Renal cortex interstitium (tissue), 15 donors: ENCODE measurements at places on chromosomes 3 and 15. TPM values are rescaled to one million over a fixed set of nuclear protein-coding genes. Genes with fewer than 3 reads are reported as not detected.

GRCh38 chr3:197468866-197469382 is 86.8 kb downstream of the BDH1 start:
- DNase-seq, result no peak

The FBXL2 gene
- 24.6 TPM for polyA plus RNA-seq

DNA sequence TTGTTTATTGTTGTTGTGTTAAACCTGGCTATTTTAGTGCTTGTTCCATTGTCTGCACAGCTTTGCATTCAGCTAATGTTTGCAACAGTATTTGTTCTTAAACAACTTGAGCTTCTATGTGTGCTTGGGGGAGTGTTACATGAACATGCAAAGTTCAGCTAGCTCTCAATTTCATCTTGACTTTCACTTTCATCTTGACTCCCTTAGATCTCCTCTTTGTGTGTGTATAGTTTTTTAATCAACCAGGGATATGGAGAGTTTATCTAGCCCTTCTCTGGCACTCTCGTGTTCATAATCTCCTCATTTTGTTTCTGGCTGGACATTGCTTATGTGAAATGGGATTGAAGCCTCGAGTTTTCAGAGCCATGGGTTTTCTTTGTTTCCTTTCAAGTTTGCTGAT is 212.4 kb upstream of the ZBTB20 start:
- no peak for DNase-seq

The ALCAM gene
- polyA plus RNA-seq, result 151 TPM

The FAM43A gene
- polyA plus RNA-seq, result 8.9 TPM

- no peak for DNase-seq
Measured at GRCh38 chr3:43838009-43838758, 147.4 kb downstream of the ABHD5 start.

The NT5DC2 gene
- polyA plus RNA-seq, result 142 TPM

The ARL14 gene
- not detected for polyA plus RNA-seq

The FILIP1L gene
- polyA plus RNA-seq, result 19.5 TPM

The EMC7 gene
- 80.4 TPM for polyA plus RNA-seq

The MYZAP gene
- polyA plus RNA-seq, result 3.0 TPM

- no peak for DNase-seq
Measured at GRCh38 chr3:171457607-171458061, 2.6 kb downstream of the TNIK start.

DNA sequence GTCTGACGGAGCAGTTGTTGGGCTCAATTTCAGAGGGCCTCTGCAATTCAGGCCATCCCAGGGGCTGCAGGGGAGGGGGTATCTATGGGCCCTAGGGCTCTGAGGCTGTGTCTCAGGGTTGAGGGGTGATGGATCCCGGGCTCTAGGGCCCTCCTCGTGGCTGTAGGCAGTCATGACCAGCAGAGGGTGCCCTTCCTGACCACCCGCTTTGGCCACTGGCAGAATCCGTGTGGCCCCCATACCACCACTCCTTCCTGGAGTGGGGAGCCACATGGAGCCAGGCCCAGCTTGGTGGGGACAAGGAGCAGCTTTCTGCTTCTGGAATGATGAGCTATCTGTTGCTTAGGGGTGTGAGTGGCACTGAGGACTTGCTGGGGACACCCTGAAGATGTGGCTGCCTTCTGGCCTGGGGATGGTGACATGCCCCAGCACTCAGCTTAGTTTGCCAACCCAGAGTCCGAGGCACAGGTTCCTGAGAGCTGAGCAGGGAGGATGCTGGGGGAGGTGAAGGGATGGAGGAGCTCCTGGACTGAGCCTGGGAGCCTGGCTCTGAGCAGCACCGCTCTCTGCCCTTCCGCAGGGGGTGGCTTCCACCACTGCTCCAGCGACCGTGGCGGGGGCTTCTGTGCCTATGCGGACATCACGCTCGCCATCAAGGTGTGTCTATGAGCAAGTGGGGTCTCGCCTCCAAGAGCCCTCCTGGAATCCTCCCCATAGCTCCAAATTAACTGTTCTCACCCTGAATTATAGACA is 20.2 kb downstream of the HDAC11 start:
- no peak for DNase-seq

DNA sequence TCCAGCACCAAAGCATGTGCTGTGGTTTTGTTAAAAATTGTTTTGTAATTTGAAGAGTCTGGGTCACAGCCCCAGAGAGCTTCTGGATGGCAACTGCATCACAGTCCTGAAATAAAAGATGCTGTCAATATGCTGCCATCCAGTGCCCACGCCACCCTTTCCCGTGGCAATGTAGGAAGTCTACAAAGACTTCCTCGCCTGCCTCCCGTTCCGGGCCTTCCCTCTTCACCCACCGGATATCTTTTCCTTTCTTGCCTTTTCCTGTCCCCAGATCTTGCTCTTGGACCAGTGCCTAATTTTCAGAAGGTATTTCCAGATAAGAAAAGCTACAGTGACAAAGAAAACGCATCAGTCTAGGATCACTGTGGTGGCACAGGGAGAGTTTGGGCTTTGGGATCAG is 85.3 kb upstream of the RNU6-1 start:
- DNase-seq, result no peak

DNA sequence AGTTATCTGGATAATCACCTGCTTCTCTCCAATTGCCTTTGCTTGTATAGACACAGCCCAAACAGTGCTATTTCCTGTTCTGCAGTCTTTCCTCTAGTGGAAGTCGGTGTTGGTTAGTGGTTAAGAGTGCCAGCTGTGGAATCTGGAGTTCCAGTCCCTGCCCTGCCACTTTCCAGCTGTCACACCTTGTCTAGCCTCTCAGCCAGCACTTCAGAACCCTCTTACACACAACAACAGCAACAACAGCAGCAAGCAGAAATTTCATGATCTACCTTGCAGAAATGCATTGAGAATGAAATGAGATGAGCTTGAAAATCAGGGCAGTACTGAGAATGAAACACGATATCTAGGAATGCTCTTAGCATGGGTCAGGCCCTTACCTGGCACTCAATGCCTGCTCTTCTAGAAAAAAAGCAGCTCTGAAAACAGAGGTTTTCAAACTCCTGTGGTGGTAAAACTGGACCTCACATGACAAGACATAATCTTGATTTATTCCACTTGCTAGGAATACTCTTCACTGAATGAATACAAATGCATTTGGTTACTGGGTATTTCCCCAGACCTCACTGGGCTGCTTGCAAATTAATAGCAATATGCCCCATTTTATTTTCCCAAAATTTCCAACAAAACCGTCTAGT is 3.3 kb upstream of the WNT5A start:
- no peak for DNase-seq

The GALNT15 gene
- polyA plus RNA-seq, result 2.7 TPM

DNA sequence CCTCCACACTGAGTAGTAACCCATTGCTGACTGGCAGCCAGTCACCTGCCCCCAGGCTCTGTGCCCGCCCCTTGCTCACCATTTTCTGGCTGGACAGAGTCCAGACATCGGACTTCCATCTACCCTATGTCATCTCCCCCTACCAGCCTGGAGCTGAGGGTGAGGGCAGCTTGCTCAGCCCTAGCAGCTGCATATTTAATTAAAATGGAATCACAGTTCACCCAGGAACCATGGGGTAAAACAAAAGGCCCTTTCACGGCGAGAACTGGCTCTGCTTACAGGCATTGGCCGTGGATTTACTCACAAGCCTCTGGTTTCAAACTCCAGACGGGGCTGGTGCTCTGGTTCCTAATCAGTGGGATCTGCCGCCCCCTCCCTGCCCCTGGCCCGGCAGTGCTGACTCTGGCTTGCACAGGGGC is 94.9 kb upstream of the ATP2B2 start:
- DNase-seq, result no peak

The CHRM5 gene
- 0.10 TPM for polyA plus RNA-seq

- DNase-seq, result no peak
Measured at GRCh38 chr3:140896997-140897396, 44.6 kb upstream of the SLC25A36 start.

GRCh38 chr3:125670945-125671344 is 75.6 kb upstream of the OSBPL11 start:
- DNase-seq, result no peak

GRCh38 chr3:110070161-110070916 is 733.0 kb upstream of the DPPA4 start:
- DNase-seq, result no peak

- DNase-seq, result no peak
Measured at GRCh38 chr3:17847156-17847555, 104.7 kb upstream of the TBC1D5 start.

GRCh38 chr3:28376424-28376823 is 27.8 kb upstream of the AZI2 start:
- DNase-seq, result no peak

DNA sequence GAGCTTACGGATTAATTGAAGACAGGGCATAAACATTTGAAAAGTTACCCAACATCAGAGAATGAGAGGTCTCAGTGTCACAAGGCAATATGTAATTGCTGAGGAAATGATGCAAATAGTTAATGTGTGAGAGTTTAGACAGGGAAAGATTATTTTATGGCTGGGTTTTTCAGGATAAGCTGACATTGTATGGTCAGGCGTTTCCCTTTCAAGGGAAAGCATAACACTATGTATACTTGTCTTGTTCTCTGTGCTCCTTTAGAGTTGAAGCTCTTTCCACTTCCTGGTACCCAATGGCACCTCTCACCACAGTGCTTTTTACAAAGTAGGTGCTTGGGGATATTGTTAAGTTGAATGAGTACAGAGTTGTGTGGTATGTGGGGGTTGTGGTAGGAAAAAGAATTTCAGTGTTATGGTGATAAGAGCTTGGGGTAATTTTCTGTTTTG is 19.9 kb downstream of the IQGAP1 start:
- DNase-seq, result no peak

GRCh38 chr3:130851277-130851676 is 42.6 kb upstream of the ATP2C1 start:
- no peak for DNase-seq

DNA sequence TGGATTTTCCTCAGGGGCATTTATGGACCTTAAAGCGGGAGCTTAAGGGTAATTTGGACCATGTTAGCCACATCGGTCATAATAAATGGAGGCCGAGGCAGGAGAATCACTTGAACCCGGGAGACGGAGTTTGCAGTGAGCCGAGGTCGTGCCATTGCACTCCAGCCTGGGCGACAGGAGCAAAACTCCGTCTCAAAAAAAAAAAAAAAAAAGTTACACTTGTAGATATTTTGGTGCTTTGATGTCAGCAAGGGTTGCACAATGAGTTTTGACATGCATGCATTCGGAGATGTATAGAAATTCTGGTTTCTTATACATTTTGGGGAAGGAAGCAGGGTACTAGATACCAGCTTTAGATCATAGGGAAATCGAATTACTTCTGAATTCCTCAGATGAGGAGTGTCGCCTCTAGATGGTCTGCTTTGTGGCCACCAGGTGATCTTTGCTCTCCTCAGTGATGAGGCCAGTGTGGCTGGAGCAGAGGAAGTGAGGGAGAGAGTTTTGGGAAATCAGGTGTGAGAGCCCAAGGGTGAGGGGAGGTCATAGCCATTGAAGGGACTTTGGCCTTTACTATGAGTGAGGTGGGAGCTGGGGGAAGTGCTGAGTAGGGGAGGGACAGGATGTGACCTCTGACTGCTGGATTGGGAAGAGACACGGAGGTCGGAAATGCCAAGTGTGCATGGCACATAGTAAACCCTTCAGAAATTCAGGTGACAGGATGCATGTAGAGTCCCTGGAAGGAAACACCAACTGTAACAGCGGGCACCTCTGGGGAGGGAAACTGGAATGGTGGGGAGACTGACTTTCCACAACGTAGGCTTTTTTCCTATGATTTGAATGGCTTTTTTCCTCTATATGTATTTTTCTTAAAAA is 8.4 kb upstream of the RBSN start:
- DNase-seq, result no peak

GRCh38 chr3:64861684-64862083 is 173.9 kb upstream of the ADAMTS9 start:
- DNase-seq, result no peak

The SQOR gene
- polyA plus RNA-seq, result 23.0 TPM

GRCh38 chr3:42266085-42266484 is at the start of gene CCK:
Gene CCK, minus strand, starts transcription at chr3:42266185. Its CDS starts 2,555 bp downstream, at chr3:42263630.
- no peak for DNase-seq

DNA sequence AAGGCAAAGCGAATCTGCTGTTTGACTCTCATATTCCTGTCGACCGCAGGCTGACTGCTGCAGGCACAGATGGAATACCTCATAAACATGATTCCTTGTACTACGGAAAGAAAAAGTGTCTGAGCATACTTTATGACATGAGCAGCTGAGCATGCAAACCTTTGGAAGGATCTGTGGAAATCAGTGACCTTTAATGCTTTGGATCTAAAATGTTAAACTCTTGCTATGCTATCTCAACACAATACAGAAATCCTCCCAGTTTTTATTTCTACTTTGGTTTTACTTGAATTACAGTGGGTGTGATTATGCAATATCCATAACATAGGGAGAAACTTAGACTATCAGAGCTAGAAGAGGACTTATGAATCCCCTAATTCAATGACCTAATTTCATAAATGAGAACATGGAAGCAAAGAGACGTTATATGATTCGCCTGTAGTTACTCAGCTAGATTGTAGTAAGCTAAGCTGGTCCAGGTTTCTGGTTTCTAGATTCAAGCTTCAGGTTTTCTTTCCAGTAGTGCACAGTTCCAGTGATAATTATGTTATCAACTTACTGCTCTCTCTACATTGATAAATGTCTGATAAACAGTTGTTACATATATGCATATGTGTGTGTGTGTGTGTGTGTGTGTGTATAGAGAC is 127.6 kb upstream of the GBE1 start:
- no peak for DNase-seq

DNA sequence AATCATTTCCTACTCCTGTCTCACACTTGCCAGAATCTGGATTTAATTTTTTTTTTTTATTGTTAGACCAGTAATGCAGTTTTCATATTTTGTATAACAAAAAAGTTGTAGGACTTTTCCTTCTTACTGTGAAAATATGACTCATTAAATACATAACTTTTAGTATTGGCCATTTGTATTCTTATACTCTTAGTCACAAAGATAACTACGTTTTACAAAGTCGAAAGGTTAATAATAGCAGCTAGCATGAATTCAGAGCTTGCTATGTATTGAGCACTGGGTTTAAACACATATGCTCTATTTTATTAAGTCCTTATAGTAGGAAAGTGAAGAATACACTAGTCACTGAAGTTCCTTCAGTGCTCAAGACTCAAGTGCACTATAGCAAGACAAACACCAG is 43.1 kb downstream of the LRRN1 start:
- DNase-seq, result no peak

The DHX36 gene
- 95.9 TPM for polyA plus RNA-seq

GRCh38 chr3:55660642-55661041 is 173.5 kb upstream of the WNT5A start:
- DNase-seq, result no peak

The CCR1 gene
- 2.5 TPM for polyA plus RNA-seq

GRCh38 chr3:39639344-39640236 is 169.8 kb upstream of the MYRIP start:
- no peak for DNase-seq

DNA sequence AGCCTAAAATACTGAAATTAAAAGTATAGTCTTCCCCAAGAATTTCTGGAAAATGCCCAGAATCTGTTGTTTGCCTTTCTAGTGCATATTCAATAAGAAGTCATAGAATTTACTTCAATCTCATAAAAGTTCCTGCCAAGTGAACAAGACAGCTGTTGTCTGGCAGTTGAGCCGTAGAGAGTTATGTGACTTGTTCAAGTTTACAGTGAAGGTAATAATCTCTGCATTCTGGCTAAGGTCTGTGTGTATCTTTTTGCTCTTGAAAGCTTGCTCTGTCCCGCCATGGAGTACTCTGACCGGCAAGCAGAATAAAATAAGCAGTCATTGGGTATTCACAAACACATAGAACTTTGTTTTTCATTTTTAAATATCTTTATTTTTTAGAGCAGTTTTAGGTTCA is 77.8 kb downstream of the GHSR start:
- DNase-seq, result no peak

- no peak for DNase-seq
Measured at GRCh38 chr3:167892205-167892604, 156.7 kb downstream of the SERPINI1 start.

- DNase-seq, result no peak
Measured at GRCh38 chr3:125477701-125478100, 42.3 kb downstream of the SNX4 start.

GRCh38 chr15:28885630-28886430 is at the start of gene APBA2:
Gene APBA2, plus strand, starts transcription at chr15:28885974. Its CDS starts 167,911 bp downstream, at chr15:29053885.
- DNase-seq, result no peak
